ENCODE measurements at places on chromosomes 2 and 18.

DNA sequence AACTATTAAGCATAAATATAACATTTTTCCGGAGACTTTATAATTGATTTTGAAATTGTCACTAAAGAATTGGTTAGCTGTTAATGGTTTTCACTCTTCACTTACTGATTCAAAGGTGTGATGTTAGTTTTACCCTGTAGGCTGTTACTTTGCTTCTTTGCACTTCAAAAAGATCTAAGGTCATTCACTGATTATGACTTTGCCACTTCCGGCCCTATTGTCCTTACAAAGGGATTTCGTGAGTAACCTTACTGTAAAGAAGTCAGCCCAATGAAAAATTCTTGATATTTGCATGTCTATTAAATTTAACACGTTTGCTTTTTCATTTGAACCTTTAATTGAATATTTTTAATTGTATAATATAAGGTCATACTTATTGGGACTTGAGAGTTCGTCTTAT, 61.4 kb downstream of the GREB1L start:
- DNase-seq, result no peak

DNA sequence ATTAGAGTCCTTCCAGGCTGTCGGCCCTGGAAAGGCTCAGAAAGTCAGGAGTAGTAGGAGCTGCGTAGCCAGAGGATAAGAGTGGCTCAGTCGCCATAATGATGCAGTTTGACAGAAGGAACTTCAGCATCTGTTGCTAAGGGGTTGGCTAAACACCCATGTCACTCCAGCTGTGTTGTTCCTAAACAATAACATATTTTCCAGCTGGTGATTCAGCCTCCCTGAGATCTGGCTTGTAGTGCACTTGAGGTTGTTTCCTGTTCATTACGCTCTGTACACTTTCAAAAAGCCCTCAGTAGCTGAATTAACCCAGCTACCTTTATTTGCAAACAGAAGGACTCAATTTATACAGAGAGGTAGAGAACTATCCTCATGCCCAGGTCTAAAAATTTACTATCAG, 39.7 kb upstream of the EPAS1 start:
- DNase-seq, result no peak

GRCh38 chr18:34085140-34085739, 139.5 kb downstream of the NOL4 start:
- DNase-seq, result no peak

DNA sequence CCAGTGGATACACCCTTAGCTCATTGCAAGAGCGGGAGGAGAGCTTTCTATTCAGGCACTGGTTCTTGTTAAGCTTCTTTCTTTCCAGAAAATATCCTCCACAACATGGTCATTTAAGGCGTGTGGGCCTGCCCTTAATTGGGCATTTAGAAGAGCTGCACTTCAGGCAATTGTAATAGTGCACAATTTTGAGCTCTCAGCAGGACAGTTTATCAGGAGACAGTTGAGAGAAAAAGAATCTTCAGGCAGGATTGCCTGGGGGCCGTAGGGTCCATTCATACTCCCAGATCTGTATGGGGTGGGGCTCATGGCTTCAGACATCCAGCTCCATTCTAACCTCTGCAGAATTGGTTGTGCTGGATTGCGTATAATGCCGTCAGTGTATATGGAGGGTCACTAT, 6.0 kb upstream of the EPC2 start:
- no peak for DNase-seq

DNA sequence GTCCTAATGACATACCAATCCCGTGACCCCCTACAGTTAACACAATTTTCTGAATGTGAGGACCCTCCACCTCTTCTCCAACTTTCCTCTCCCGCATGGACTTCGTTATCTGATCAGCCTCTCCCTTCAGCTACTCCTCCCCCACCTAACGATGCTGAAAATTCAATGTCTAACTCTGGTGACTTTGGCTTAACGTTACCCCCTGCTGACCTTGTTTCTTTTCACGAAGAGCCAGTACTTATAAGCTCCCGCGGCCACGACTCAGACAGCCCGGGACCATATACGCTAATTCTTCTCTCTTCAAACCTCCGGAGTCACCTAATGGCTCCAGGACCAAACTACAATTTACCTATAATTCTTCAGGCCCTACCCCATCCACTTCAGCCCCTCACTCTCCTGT, 29.2 kb downstream of the VPS54 start:
- no peak for DNase-seq

DNA sequence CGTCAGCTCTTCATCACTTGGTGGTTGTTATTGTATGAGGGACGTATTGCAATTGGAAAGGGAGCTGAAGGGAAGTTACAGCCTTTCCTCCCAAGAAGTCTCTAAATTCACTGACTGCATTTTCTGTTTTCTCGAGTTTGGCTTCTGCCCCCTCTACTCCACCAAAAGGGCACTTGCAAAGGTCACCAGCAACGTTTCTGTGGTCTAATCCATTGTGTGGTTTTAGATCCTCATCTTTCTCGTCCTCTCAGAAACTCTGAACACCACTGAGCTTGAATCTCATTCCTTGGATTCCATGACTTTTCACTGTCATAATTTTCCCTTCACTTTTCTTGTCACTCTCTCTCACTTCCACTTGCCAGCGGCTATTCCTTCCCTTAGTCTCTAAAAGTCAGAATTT, 308.0 kb downstream of the AFF3 start:
- no peak for DNase-seq

GRCh38 chr2:27218614-27219013, 1.4 kb downstream of the CAD start:
- no peak for DNase-seq

DNA sequence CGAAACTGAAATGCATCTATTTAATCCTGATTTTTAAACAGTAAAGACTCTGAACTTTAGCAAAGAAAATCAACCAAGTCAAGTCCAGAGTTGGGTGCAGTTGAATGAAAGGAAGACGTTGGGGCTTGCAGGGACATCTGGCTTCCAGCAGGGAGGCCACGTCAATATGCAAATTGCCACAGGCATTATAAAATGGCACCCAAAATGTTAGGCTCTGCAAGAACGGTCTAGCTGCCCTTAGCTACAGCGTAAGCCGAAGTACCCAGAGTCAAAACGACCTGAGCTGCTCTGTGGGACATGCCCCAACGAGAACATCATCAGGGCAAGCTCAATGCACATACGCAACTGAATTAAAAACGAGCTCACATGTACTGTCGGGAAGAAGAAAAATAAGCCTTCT, 30.7 kb downstream of the DOCK10 start:
- DNase-seq, result no peak

DNA sequence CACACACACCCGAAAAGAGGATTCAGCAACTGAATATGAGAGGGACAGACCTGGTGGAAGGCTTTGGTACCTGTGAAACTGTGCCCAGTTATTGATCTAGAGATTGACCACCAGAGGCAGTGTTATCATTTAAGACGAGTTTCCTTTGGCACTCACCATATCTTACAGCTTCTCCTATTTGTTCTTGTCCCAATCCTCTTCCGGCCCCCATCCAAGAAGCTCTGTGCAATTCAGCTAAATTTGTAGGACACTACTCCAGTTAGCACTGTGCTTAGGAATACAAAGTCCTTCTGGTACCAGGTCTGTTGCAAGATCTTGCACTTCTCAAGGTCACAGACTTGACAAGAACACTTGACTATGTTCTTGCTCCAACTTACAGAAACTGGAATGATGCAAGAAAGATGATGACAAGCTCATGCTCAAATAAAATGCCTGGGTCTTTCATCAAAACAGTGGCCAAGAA, 177.7 kb downstream of the TMEM247 start:
- DNase-seq, result no peak

- no peak for DNase-seq
Measured at GRCh38 chr2:57888463-57888862, 158.1 kb upstream of the VRK2 start.

GRCh38 chr18:31664101-31664500, 20.3 kb downstream of the B4GALT6 start:
- DNase-seq, result no peak

DNA sequence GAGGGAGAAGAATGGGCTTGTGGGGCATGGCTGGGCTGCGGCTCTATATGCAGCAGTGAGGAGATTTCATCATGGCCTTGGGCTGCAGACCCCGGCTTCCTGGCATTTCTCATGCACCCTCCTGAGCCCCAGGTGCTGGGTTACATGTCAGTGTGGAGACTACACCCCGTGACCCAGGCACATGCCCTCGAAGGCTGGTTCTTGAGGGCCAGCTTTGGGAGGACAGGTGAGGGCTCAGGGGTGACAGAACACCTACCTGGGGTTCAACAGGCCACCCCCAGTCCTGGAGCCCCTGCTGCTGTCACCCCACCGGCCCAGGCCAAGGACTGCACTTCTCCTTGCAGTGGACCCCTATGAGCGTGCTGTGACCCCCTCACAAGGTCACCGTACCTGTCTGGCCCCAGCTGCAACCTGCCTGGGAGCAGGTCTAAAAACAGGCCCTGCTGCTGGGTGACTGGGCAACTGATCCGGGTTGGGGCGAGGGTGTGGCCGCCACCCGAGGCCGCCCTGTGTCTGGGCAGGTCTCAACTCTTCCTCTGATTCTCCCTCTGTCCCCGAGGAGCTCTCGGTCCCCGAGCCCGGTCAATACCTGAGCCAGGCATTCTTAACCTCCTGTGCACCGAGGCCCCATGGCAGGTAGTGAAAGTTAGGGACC, 94.8 kb upstream of the OTOS start:
- DNase-seq, result no peak

GRCh38 chr2:70923378-70924015, 12.2 kb upstream of the ATP6V1B1 start:
- no peak for DNase-seq

DNA sequence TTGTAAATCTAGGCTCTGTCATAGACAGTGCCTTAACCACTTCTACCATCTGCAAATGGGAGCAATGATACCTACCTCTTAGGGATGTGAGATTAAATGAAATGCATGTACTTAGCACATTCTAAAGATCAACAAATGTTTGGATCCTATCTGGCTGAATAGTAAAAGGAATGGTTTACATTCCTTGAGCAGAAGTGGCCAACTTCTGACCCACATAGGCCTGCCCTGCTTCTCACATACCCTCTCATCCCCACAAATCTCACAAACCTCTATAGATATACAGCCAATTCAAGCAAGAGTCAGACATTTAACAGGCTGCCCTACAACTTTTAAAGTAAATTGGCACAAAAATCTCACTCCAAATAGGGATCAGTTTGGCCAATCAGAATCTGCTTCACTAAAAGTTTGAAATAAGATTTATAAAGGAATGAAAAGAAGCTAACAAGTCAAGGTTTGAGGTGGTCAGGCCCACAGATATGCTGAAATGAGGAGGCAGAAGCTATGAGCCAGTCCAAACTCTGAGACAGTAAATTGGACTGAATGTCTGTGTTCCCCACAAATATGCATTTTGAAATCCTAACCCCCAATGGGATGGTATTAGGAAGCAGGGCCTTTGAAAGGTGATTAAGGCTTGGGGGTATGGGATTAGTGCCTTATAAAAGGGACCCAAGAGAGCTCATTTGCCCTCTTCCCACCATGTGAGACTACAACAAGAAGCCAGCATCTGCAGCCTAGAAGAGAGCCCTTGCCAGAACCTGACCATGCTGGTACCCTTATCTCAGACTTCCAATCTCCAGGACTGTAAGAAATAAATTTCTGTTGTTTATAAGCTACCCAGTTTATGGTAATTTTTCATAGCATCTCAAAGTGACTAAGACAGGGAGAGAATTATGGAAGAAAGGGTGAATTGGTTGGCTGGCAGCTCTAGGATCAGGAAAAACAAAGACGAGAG, 227.8 kb upstream of the RBMS1 start:
- no peak for DNase-seq

GRCh38 chr2:176844461-176844860, 368.1 kb upstream of the HNRNPA3 start:
- DNase-seq, result no peak

DNA sequence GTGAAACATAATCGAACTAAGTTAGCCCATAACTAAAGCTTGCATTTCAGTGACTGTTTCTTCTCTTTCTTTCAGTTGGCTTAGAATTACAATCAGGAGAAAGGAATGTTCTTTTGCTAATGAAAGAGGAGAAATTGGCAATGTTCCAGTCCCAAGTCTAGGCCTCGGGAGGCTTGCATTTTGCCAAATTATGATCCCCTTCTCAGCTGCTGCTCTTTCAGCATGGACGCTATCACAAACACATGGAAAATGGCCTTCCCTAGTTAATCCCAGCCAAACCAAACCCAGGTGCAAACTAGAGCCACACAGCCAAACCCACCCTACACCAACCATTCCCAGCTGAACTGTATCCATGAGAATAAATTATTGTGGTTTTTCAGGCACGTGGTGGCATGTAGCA, 605.2 kb upstream of the LRRTM4 start:
- DNase-seq, result no peak

- no peak for DNase-seq
Measured at GRCh38 chr2:145666552-145666951, 1146.6 kb upstream of the ZEB2 start.

DNA sequence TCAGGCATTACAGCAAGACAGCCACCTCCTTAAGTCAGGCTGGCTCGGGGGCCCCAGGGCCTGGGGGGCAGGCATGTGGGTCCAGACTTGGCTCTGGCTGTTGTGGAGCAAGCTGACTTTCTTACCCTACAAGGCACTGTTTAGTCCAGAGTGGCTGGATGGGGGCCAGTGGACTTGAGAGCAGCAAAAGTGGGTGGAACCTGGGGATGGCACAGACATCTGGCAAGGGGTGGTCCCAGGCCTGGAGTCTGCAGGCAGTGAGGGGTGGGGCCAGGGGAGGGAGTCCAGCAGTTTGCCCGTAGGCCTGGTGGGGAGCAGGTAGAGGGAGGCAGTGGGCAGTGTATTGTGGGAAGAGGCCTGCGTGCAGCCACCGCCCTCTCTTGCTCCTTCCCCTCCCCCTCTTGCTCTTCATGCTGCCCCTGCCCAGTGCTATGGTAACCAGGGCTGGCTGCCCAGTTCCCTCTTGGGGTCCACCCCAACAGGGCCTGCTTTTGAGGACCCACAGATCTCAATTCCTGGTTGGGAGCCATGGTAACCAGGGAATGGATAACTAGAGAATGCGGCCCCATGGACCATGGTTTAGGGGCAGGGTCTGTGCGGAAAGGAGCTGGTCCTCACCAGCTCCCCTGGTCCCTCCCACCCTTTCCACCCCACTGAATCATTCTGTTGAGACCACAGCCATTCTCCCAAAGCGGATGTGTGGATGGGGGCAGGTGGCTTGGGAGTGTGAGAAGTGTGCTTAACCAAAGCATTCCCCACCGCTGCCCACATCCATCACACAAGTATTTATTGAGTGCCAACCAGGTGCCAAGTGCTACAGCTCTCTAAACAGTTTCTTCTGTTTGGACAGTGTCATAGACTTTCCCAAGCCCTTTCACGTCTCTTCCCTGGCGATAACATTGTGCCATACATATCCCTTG, 19.3 kb downstream of the SPEG start:
- no peak for DNase-seq
